Pericardium fibroblast (primary cell): ENCODE measurements at places on chromosomes 3 and 15. TPM values are rescaled to one million over a fixed set of nuclear protein-coding genes. Genes with fewer than 3 reads are reported as not detected.

ITIH1 gene
- not detected in 2 replicates for total RNA-seq

SLCO3A1 gene
- 2.0 and 10.9 TPM in 2 replicates for total RNA-seq

P2RY12 gene
- total RNA-seq: 0.26 and 1.1 TPM in 2 replicates

EID1 gene
- 191 and 318 TPM in 2 replicates for total RNA-seq

EOGT gene
- total RNA-seq: 15.7 and 40.6 TPM in 2 replicates

SNX22 gene
- total RNA-seq: 0.09 and 0.12 TPM in 2 replicates

GRM2 gene
- under 0.01 and 0.43 TPM in 2 replicates for total RNA-seq

CKMT1B gene
- not detected in 2 replicates for total RNA-seq

UCN2 gene
- 0.09 TPM in 1 of 2 replicates, not detected in the other for total RNA-seq

ROBO2 gene
- 0.23 and 0.34 TPM in 2 replicates for total RNA-seq

CDC25A gene
- 1.3 and 1.8 TPM in 2 replicates for total RNA-seq

TGM5 gene
- not detected in 2 replicates for total RNA-seq

RNU5B-1 gene
- total RNA-seq: not detected in 2 replicates
